CD4-positive, alpha-beta T cell treated with Interleukin-4 for 4 hours (primary cell): ENCODE measurements at places on chromosomes 5 and 9.

GRCh38 chr9:19269582-19269981, 39.1 kb downstream of the DENND4C start:
- DNase-seq, result no peak

- DNase-seq, result no peak
Measured at GRCh38 chr5:133643365-133643764, 31.0 kb upstream of the FSTL4 start.

GRCh38 chr9:16817002-16817401, 53.5 kb downstream of the BNC2 start:
- DNase-seq, result no peak

- DNase-seq, result no peak
Measured at GRCh38 chr9:105158898-105159297, 85.6 kb upstream of the SLC44A1 start.

DNA sequence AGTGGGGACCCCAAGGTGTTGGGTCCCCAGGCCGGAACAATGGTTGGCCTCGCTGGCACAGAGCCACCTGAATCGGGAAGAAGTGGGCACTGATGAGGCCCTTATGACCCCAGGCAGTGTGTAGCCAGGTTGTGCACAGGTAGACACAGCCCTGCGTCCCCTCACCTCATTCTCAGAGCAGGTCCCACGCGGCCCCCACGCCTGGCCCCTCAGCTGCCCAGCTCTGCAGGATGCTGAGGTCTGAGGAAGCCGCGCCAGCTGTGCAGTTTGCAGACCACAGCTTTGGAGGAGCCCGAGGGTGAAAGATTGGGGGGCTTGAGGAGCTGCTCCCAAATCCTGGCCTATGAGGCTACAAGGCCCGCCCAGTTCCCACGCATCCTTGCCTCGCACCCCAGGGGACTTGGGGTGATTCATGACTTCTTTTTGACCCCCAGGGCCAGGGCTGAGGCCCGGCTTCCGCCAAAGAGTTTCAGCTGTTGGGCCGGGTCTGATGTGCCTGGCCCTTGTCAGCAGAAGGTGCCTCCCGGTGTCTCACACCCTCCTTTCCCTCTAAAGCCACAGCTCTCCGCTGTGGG, 87.8 kb upstream of the PHYKPL start:
- DNase-seq, result no peak

- no peak for DNase-seq
Measured at GRCh38 chr5:141735823-141736222, 53.8 kb upstream of the ARAP3 start.

DNA sequence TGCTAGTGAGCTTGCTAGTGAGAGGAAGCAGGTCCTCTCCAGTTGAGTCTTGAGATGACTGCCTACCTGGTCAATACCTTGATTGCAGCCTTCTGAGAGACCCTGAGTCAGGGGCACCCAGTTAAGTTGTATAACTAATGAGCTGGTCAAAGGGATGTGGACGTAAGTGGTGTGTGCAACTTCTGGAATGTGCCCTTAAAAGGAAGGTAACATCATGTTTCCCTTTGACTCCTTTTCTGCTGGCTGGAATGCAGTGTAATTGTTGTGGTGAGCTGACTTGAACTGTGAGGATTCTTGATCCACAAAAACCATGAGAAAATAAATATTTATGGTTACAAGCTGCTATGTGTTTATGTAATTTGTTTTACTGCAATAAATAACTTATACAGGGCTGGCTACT, 2.4 kb upstream of the SNX2 start:
- DNase-seq, result no peak

DNA sequence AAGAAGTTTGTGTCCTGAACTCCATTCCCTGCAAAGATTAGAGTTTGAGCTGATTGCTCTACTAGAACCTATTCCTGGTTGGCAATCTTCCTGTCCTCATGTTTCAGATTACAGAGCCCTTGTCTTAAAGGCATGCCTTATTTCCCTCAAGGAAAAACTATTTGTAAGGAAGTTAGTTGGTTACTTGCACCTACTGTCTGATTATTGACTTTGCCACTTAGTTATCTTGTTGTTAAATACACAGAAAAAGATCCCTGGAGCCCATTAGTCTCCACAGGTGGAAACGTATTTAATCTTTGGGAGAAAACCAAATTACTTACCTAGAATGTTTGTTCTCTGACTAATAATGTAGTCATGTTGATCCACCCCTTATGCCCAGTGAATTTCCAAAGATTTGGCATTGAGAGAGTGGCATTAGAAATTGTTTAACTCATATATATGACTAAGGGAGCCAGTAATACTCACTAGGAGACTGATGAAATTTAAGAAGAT, 132.3 kb upstream of the ELL2 start:
- no peak for DNase-seq

- no peak for DNase-seq
Measured at GRCh38 chr9:124282442-124283227, 24.9 kb downstream of the NEK6 start.

GRCh38 chr5:173920866-173921555, 32.9 kb downstream of the CPEB4 start:
- no peak for DNase-seq

- no peak for DNase-seq
Measured at GRCh38 chr5:90546216-90546837, 12.3 kb upstream of the ADGRV1 start.

DNA sequence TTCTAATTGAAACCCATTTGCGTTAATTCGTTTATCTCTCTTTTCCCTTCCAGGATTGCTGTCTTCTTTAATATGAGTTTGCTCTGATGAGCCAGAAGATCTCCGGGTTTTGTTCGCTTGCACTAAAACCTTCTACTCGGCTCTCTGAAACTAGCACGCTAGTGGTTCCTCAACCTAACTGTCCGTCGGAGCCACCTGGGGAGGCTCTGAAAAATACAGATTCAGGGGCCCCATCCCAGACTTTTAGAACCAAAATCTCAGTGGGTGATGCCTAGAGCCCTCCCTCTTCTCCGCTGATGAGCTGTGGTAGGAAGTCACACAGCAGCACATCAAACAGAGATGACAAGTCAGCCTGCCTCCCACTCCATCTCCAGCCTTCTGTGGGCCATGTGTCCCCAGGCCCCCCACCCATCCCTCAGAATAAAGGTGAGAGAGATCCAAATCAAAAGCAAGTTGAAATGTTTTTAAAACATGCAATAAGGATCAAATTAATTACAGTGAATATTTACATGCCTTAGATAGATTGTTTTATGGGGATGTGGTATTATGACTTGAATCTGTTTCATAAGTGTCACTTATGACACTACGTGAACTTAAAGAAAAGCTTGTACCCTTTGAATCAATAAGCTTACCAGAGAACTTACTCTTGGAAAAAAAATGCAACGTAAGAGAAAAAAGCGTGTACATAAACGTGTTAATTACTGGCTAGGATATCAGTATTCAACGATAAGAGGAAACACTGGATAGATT, 16.4 kb downstream of the FCN2 start:
- DNase-seq, result no peak

GRCh38 chr9:131297903-131298302, 8.4 kb downstream of the PLPP7 start:
- no peak for DNase-seq

DNA sequence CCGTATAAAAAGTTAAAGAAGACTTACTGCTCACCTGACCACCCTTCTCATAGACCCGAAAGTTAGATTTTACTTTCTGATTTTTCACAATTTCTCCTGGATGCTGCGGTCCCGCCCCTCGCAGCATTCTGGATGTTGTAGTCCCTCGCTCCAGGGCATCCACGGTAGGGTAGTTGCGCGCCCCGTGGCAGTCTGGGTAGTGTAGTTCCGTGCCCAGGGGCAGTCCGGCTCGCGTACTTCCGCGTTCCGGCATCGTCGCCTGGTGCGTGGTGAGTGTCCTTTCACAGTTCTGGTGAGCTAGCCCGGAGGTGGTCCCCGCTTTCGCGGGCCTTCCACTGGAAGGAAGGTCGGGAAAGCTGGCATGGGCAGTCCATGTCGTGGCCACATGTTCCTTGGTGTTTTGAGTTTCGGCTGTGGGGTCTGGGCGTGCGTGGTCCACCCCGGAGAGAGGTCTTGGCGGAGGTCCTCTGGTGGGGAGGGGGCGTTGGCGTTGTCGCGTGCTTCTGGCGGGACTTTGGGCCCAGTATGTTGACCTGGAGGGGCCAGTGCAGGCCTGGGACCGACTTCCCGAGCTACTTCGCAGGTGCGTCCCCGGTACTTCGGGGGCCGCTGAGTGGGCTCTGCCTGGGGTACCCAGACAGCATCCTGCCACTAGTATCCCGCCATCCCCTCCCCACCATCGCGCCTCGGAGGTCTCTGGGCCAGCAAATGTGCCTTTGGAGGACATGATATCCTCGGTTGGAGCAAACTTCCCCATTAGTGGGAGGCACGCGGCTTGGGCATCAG, at the start of gene ZNF169:
TSS of gene ZNF169 (plus strand) at position 222 of the 786 bp plus-strand sequence. CDS start 19,515 bp downstream, outside the sequence.
- DNase-seq, result peak; percentile 87

GRCh38 chr5:72587661-72588308, 80.6 kb upstream of the ZNF366 start:
- DNase-seq, result no peak

DNA sequence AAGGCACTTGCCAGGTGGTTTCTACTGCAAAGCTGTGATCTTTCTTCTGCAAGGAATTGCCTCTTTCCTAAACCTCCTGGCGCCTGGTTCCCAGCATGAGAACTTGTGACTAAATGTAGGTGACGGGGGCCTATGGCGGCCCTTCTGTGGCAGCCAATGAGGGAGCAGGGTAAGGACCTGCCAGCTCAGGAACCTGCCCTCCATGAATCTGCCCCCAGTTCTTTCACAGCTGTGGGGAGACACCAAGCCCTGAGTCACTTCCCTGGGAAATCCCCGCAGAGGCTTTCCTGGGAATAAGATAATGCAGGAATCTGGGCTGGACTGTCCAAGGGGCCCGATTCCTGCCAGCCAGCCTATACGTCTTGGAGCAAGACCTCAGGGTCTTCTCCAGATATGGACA, 56.7 kb upstream of the CTNNA1 start:
- DNase-seq, result no peak

GRCh38 chr5:121430538-121430937, 421.1 kb upstream of the FTMT start:
- no peak for DNase-seq

- no peak for DNase-seq
Measured at GRCh38 chr9:34891386-34891785, 66.7 kb upstream of the PHF24 start.

GRCh38 chr5:136080483-136081216, 51.9 kb downstream of the TGFBI start:
- peak; percentile 30 for DNase-seq

GRCh38 chr5:139514486-139514856, 31.9 kb upstream of the STING1 start:
- no peak for DNase-seq

- no peak for DNase-seq
Measured at GRCh38 chr9:127898433-127899127, 823 bp downstream of the ST6GALNAC6 start.

DNA sequence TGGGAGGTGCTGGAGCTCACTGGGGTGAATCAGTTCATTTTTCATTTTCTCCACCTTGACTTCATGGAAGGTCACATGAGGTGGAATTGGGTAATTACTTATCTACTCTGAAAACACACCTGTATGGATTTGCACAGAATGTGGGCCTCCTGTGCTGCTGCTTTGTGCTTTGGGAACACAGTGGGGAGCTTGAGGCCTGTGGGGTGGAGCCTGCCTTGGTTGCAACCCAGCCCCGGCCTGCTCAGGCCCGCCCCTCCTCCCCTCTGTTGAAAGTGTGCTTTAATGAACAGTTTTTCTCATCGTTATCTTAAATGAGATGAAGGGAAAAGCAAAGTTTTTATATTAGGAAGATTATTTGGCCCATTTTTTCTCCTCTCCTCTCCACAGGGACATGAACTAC, 28.5 kb upstream of the DMRT3 start:
- no peak for DNase-seq

- no peak for DNase-seq
Measured at GRCh38 chr5:150520747-150521521, 13.0 kb downstream of the NDST1 start.

DNA sequence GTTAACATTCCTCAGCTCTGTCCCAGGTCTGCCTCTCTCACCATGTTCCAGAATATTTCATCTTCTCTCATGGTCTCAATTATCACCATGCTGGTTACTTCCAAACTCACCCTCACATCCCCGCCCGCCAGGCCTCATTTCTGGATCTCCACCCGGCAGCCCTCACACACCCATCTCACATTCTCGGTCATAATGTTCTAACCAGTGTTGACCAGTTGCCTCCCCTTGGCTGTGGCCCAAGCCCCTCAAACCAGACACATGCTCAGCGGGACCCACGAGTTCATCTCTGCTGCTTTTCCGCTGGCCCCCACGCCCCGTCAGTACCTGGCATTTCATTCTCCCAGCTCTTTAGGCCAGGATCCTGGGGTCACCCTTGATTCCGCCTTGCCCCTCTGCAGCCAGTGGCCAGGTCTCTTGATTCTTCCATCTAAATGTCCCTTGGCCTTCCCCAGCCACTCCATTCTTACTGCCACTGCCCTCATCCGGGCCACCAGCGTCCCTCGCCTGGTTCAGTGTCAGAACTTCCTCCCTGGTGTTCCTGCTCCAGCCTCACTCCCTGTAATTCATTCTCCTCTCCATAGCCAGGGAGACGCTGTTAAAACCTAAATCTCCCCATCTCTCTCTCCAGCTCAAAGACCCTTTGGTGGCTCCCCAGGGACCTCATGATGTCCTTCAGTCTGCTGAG, 141.7 kb downstream of the MVB12B start:
- no peak for DNase-seq

GRCh38 chr9:2053883-2054845, 39.0 kb downstream of the SMARCA2 start:
- DNase-seq, result peak; percentile 82

GRCh38 chr5:73117088-73117740, 3.2 kb upstream of the TMEM171 start:
- no peak for DNase-seq

- DNase-seq, result no peak
Measured at GRCh38 chr5:177985430-177986040, 10.5 kb downstream of the PROP1 start.

DNA sequence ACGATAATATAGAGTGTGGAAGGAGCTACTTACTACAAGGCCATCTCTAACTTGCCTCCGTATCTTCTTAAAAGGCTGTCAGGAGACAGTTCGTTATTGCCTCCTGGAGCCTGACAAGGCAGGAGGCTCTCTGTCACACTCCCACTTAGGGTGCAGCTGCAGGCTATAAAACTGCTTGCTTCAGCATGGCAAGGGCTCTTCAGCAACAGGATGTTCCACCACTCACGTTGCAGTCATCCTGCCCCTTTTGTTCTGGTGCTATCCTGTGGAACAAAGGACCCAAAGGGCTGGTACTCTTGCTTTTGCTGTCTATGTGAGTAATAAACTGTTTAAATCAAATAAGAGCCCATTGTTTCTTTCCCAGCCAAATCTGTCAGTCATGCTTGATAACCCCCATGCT, 508.9 kb downstream of the NTRK2 start:
- no peak for DNase-seq

- peak; percentile 76 for DNase-seq
Measured at GRCh38 chr5:73591102-73591695, 25.7 kb downstream of the UTP15 start.

DNA sequence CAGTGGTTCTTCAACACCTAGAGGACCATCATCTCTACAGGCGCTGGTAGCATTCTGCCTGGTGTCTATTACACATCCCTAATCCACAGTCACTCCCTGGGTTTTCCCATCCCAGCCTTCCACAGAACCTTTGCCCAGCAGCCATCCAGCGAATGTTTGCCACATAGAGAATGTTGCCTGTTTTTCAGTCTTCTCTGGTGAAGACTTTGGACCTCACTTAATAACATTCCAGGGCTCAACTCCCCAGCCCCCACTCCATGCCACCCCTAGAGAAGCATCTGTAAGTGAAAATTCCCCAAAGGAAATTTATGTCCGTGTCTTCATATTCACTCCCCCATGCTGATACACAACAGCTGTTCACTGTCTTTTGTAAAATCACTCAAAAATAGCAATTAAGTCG, 249.6 kb downstream of the AOPEP start:
- no peak for DNase-seq

- DNase-seq, result no peak
Measured at GRCh38 chr9:36772449-36773403, 200.0 kb downstream of the MELK start.
